ENCODE measurements at places on chromosomes 11 and 22.

DNA sequence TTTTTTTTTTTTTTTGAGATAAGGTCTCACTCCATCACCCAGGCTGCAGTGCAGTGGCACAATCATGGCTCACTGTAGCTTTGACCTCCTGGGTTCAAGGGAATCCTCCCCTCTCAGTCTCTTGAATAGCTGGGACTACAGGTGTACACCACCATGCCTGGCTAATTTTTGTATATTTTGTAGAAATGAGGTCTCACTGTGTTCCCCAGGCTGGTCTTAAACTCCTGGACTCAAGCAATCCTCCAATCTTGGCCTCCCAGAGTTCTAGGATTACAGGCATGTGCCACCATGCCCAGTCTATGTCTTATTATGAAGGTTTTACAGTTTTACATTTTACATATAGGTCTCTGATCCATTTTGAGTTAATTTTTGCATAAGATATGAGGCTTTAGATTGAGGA is 20.4 kb upstream of the MAPK1 start:
- DNase-seq: no peak

DNA sequence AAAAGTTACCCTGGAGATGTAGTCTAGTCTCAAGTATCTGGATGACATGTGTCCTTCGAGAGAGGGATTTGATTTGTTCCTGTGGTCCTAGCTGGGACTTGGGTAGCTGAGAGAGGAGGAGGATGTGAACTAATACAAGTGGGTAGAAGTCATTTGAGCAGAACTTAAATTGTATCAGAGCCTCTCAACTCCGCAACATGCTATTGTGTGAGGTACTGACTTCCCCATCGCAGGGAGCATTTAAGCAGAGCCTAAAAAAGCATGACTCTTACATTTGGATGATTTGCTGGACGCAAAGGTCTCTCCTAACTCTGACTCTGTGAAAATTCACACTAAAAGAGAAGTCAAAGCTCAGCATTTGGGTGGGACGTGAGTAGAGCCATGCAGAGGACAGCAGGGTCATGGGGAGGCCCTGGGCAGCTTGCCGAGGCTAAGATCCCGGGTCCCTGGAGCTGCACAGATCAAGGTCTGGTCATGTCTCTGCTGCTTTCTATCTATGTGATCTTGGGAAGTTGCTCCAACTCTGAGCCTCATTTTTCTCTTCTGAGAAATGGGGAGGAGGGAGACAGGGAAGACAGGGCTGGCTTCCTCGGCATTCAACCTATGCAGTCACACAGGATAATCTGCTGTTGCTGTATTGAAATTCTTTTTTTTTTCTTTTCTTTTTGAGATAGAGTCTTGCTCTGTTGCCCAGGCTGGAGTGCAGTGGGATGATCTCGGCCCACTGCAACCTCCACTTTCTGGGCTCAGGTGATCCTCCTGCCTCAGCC is 44.9 kb downstream of the CD82 start:
- DNase-seq: no peak

DNA sequence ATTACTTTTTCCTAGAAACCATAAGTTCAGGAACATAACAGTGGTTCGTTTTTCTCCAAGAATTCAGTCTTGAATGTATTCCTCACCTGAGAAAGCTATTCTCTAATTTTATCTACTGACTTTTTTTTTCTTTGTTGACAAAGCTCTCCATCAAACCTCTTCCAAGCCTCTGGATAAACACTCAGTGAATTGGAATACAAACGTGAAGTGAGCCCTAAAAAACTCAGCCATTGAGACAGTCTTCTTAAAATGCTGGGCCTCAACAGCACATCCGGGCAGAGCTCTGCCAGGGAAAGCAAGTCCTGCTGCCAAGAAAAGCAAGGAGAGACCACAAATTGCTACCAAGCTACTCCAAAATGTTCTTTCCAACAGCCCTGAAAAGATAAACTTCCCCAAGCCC is 7.7 kb upstream of the SLC1A2 start:
- DNase-seq: no peak

GRCh38 chr11:38266691-38267090 is 1668.7 kb upstream of the RAG2 start:
- DNase-seq: no peak

GRCh38 chr11:83649528-83649855 is 363.3 kb upstream of the CCDC90B start:
- DNase-seq: no peak

DNA sequence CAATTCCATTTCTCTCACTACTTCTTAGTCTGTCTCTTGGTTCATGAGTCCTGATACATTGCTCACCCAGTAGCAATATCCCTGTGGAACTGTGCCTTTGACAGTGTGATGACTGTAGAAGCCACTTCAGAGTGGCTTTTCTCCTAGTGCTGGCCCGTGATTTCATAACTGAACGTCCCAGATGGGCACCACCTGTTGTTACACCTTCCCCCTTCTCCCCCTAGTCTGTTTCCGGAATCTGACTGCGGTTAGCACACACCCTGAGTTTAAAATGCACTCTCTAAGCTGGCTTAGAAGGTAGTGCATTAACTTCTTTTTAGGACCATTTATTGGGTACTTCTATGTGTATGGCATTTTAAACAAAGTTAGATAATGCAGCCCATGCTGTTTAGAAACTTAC is 83.0 kb downstream of the ALX4 start:
- DNase-seq: no peak

DNA sequence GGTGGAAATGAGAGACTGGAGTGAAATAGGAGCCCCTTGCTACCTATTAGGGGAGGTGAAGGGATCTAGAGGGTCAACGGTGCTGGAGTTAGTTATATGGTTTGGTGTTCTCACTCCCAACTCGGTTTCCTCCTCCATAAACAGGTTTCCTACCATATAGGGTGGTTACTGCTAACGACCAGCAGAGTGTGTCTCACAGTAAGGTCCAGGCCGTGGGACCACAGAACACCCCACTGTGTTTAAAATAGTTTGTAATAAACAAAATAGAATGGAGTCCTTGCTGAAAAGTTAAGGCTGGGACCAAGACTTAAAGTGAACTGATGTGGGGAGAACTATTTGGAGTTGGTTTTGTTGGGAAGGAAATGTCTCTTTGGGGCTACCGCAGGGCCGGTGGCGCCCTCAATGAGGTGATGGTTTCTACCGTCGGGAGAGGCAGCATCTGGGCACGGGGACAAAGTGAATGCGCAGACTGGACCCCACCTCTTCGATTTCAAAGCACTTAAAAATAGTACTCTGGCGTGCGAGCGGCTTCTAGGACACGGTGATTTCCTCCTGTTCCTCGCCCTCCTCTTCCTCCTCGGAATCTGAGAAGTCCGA is 4.5 kb downstream of the DBX1 start:
- DNase-seq: no peak

DNA sequence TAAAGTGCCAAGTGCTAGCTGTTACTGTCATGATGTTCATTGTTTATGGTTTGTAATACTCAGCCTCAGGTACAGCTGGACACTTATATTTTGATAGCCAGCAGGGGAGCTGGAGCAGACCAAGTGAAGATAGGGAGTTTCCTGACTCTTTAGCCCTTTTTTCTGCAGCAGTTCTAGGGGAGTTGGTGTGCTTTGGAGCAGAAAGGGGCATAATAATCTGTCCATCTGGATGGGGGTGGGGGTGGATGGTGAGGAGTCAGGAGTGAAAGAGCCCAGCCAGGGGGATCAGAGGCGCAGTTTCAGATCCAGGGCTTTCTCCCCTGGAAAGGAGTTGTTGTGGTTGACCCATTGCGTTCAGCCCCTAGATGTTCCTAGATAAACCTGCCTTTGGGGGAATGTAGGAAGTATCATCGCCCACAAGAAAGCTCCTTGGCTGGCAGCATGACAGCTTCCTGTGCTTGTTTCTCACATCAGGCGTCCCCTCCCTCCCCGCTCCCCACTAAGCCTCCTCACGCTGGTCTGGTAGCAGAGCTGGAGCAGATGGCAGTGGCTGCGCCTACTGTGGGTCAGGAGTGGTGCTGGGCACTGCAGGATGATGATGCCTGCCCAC is 41.9 kb downstream of the MED15 start:
- DNase-seq: no peak

DNA sequence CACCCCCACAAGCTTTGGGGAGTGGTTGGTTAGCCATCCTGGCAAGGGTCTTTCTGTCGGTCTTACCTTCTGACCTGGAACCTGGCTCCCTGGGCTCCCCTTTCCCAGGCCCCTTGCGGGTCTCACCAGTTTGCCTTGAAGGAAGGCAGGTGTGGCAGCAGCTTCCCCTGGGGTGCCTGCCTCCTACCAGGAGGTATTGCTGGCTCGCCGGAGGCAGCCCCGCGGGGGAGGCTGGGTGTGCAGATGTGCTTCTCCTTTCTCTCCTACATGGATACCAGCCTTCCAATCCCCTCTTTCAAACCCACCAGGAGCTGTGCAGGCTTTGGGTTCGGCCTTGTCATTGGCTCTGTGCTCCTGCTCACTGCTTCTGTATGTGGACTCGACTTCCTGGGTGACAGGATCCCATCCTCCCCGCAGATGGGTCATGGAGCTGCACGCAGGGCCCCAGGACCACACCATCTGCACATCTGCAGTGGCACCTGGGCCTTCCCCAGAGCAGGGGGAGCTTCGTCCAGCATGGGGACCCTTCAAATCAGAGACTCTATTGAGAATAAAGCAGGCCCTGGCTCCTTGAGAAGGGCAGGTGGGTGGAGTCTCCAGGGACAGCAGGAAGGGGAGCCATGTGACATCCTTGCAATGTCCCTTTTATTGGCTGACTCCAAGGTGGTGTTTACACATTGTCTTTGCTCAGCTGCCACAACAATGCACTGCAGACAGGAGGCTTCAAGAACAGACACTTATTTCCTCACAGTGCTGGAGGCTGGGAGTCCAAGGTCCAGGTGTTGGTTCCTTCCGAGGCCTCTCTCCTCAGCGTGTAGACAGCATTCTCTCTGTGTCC is 592.0 kb downstream of the BRD1 start:
- DNase-seq: no peak

DNA sequence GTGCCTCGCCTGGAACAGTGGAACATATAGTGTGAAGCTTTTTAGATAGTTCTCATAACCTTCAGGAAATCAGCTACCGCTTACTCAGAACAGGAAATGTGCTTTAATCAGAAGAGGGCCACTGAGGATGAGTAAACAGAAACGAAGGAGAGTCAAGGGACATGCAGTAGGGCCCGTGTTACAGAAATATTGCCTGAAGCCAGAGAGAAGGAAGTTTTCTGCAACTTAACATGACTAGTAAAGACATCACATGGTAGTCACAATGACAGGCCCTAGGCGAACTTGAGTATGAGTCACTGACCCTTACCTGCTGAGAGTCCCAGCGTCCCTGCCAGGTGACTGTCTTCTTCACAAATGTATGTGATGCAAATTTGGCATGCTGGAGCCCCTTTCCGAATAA is 39.4 kb downstream of the CARD18 start:
- no peak for DNase-seq

DNA sequence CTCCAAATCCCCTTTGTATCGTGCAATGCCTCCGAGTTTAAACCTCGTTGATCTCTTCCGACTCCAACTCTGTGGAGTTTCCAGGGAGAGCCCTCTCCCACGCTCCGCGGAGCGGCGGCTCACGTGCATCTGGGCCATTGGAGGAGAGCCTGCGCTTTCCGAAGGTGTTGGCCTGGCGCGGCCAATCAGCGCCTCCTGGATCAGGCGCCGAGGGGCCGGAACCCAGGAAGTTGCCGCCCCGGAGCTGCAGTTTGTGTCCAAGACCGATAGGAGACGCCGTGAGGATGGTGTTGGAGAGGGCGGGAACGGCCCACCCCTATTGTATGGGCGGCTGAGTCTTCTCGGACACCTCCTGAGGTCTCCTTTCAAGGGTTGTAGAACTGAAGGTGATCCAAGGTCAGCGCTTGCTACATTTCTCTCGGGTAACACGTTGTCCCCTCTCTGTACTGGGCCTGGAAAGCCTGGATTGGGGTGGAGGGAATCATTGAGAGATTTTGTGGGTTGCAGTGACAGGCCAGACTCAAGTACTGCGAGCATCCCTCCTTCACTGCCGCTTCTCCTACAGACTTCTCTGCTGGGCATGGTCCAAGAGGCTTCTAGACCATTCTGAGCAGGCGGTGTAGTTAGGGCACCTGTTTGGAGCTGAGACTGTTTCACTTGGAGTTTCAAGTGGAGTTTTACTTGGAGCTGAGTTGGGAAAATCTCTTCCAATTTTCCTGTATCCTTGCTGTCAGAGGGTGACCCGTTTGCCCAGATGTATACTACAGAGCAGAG is 1.7 kb downstream of the ADAMTS15 start:
- DNase-seq: no peak

GRCh38 chr22:19061471-19062138 is 60.6 kb downstream of the DGCR2 start:
- DNase-seq: no peak

- DNase-seq: no peak
These were observed 8.9 kb downstream of the SDF2L1 start for GRCh38 chr22:21650823-21651520.

DNA sequence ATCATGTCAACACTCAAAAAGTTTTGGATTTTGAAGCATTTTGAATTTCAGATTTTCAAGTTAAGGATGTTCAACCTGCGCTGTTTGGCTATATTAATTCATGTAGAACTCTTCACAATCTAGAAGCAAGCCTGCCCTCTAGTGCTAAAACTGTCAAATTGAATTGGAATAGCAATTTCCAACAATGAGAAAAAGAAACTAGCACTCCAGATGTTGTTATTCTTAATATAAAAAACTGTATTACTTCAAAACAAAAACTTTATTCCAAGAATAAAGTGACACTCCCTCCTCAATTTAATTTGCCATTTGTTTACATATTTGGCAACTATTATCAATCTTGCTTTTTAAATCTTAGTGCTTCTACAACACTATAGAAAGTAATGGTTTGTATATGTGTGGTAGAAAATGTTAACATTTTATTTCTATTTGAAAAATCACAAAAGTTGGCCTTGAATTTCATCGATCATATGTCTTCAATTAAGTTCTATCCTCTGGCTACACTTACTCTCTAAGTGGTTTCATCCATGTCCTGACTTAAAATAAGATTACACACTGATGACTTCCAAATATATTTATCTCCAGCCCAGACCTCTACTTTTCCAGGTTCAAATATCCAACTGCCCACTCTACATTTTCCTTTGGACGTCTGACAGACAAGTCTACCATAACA is 36.6 kb downstream of the DCUN1D5 start:
- no peak for DNase-seq

- no peak for DNase-seq
These were observed 35.5 kb downstream of the FZD4 start for GRCh38 chr11:86919557-86920210.

DNA sequence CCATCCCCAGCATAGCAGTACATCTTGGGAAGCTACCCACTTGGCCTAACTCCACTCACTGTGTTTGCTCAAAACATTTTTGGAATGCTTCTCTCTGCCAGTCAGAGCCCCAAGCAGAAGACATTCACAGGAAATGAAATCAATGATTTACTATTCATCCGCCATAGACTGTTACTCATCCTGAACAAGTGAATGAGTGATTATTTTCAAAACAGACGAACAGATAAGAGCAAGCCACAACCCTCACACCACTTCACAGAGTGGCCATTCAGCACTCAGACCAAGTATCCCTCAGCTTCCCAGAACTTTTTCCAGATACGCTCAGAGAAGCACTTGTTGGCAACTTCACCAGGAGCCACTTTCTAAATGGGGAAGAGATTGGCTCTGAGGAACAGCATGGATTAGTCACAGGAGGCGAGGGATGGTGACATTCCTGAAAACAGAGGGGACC is 13.0 kb upstream of the UBASH3B start:
- DNase-seq: no peak

Measured in stimulated activated CD8-positive, alpha-beta memory T cell treated with anti-CD3 and anti-CD28 coated beads, Interleukin-2, amount 100 ng/mL, for 1 hour (primary cell).